ENCODE measurements at places on chromosomes 3 and 15.
A peak's percentile ranks its signal among the peaks of the same experiment; 100 is the strongest.

GRCh38 chr3:105166893-105167292 is 199.8 kb upstream of the ALCAM start:
- DNase-seq = no peak

- no peak for DNase-seq
These were observed 74.7 kb downstream of the MAGI1 start for GRCh38 chr3:65963787-65964677.

- no peak for DNase-seq
These were observed 63.2 kb upstream of the IQSEC1 start for GRCh38 chr3:13136426-13136825.

- no peak for DNase-seq
These were observed 11.7 kb downstream of the BAHD1 start for GRCh38 chr15:40452296-40453090.

DNA sequence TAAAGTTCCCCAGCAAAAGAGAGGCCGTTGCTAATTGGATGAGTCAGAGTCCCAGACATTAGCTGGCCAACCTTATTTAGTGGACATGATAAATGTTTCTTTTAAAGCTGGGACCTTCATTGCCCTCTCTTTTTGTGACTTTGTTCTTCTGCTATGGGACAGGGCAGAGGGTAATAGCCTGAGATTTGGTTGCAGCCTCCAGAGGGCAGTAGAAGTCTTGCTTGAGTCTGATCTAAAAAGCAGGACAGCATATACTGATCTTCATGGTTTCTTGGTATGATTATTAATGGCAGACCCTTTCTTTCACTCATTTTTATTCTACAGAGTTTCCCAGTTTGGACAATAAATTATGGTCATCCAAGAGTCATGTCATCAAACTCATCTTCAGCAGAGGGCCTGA is 25.1 kb upstream of the ZKSCAN7 start:
- DNase-seq = no peak

- DNase-seq = no peak
These were observed 223.6 kb upstream of the SETMAR start for GRCh38 chr3:4079339-4080195.

DNA sequence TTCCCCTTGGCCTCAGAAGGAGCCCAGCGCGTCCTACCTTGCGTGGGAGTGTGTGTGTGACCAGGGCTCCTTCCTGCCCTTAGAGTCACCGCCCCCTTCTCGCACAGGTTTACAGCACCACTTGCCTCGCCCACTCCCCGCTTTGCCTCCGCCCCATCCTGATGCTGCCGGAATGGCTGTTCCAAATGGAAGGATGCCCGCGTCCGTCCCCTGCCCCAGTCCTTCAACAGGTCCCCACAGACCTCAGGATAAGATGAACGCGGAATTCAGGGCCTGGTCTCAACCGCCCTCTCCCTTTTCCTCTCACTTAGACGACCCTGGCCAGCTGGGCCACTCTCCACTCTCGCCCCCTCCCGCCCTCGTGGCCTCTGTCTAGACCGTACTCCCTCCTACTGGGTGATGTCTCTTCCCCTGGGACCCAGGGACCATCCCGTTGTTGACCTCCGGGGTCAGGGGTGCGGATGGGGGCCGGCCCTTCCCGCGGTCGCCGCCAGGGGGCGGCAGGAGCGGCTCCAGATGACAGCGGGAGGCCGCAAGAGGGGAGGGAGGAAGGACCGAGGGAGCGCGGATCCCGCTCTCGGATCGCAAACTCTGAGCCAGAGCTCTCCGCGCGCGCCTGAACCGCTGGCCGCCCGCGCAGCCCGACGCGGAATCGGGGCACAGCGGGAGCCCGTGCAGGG is at the start of gene THSD4:
Gene THSD4 (plus strand): TSS at position 585 of the 680 bp plus-strand sequence.
- DNase-seq = no peak

DNA sequence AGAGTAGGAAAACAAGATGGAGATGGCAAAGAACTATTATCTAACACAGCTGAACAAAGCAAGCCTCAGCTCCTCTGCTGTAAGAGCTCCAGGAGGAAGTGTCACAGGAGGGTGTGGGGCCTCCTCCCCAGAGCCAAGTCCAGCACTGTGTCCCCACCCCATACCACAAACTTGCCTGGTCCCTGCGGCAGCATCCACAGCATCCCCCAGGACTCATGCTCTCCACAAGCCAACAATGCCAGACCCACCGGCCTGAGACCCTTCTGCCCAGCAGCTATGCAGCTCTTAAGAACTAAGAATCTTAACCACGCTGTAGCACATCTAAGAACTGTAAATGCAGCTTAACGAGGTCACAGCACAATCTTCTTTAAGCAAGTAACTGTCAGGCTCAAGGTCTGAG is 9.1 kb downstream of the RBM15B start:
- no peak for DNase-seq

- DNase-seq = no peak
These were observed 164.9 kb downstream of the ROBO2 start for GRCh38 chr3:77204788-77205187.

- no peak for DNase-seq
These were observed 7.8 kb downstream of the SPG21 start for GRCh38 chr15:64981812-64982431.

GRCh38 chr15:73295630-73296286 is 73.0 kb downstream of the HCN4 start:
- DNase-seq = no peak

DNA sequence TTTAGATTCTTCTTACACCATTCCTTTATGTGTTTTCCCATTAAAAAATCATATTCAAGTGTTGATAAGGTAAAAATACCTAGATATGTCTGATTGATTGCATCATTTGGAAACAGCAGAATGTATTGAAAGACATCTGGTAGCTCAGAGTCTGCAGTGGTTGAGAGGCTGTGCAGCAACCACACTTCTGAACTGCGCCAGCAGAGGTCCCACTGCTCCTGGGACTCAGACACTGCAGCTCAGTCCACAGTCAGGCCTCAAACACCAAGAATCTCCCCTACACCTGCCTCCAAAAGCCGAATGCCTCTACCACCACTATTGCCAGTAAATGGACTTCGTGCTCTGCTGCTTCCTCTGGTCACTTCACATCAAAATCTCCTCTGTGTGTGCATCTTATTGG is 176.9 kb upstream of the LMCD1 start:
- DNase-seq = peak; percentile 12

DNA sequence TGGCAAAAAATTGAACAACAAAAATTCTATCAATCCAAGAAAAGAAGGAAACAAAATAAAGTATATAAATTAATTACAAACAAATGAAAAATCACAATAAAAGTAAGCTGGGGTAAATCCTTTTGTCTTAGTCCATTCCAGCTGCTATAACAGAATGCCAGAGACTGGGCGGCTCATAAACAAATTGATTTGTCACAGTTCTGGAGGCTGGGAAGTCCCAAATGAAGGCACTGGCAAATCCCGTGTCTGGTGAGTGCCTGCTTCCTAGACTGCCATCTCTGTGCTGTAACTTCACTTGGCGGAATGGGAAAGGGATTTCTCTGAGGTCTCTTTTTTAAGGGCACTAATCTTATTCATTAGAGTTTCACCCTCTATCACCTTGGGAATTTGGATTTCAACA is 53.6 kb upstream of the RPL35A start:
- no peak for DNase-seq

- DNase-seq = no peak
These were observed 98.2 kb upstream of the NR2E3 start for GRCh38 chr15:71712182-71712581.

DNA sequence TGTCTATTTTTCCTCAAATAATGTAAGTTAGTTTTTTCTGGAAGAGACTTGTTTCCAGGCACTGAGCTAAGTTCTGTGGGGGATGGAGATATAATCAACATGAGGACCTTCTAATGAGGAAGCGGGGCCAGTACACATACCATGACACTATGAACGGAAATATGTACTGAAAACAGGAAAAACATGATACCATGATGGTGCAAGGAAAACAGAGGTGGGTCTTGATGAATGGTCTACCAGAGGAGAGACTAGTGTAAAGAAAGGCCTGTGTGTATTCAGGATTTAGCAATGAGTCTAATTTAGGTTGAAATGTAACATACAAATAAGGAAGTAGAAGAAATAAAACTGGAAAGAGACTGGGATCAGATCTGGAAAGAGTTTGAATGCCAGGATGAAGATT is 38.9 kb upstream of the TPRG1 start:
- no peak for DNase-seq

DNA sequence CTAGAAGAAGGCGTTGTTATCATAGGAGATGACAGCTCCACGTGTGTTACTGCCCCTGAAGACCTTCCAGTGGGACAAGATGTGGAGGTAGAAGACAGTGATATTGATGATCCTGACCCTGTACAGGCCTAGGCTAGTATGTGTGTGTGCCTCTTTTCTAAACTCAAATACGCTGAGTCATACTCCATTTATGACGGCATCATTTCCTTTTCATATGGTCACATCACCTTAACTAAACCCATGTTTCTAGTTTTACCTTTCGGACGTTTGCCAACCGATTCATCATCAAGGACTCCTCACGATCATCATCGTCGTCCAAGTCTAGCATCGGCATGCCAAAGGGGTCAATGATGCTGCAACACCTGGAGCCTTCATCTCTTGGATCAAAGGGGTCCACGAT is 149.0 kb downstream of the CBLB start:
- DNase-seq = no peak

DNA sequence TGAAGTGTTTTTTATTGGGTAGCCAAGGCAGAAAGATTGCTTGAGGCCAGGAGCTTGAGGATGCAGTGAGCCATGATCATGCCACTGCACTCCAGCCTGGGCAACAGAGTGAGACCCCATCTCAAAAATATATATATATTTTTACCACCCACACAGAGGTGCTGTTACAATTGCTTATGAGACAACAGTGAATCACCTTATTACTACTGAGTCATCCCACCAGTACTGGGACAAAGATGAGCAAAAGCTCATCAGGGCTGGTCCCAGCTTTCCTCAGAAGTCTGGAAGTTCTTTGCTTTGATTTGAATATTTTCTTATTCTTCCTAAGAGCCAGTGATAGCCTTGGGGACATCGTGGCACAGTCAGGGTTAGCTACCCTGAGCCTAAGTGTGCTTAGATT is 207.7 kb downstream of the SOX2 start:
- no peak for DNase-seq

GRCh38 chr15:40925495-40925862 is 3.7 kb upstream of the DLL4 start:
- no peak for DNase-seq

- DNase-seq = no peak
These were observed 159.5 kb downstream of the C3orf70 start for GRCh38 chr3:184993394-184993793.

GRCh38 chr3:175155172-175155571 is 296.0 kb downstream of the NAALADL2 start:
- no peak for DNase-seq

DNA sequence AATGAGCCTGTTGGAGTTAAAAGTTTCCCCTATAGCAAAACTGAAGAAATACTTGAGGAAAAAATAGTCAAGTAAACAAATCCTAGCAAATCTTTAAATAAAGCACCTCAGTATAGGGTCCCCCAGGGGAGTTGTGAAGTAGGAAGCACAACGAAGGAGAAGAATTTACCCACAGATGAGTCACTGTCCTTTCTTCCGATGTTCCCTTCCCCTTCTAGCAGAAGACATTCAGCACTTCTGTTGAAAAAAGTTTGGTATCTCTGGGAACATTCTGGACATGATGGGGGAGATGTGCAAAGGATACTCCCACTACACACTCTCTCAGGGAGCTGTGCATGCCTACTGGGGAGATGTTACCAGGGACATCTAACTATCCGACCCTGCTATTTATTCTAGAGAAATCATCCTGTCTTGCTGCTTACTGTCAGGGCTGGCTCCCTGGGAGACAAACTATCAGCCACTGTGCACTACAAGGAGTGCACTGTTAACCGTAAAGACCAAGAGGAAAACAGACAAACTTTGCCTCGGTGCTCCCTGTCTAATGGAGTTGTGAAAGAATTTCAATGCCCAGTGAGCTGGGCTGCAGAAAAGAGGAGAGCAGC is 93.8 kb downstream of the RFTN1 start:
- no peak for DNase-seq

GRCh38 chr3:136862617-136863322 is 762 bp downstream of the NCK1 start:
- DNase-seq = no peak

DNA sequence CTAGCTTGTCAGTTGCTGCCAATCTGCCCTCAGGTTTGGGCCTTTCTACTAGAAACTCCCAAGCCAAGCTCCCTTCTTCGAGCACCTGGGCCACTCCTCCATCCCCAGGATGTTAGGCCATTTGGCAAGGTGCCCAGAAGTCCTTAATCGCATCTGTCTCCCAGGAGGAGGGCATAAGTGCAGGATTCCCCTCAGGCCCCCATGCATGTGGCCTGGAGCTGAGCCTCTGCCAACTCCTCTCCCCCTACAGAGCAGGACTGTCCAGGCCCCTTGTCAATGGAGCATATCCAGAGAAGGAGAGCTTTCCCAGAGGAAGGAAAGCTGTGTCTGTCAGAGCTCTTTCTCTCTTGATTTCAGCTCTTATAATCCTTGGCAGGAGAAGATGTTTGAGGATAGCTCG is 182.6 kb upstream of the ROPN1 start:
- no peak for DNase-seq

DNA sequence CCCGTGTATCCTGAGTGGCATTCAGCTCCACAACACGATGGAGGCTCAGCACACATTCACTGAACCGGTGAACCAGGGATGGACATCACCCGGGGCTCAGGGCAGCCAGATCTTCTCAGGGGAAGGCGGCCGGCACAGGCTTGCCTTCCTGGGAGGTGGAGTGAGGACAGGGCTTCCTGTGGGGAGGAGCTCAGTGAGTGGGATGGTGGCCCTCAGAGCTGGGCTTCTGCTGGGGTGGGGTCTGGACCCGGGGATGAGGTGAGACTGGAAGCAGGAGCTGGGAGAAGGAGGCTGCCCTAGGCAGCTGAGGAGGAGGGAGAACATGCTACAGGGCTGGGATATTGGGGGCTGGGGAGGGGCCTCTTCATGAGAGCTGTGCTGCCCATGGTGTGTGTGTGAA is 58.5 kb upstream of the PRR23E start:
- no peak for DNase-seq

DNA sequence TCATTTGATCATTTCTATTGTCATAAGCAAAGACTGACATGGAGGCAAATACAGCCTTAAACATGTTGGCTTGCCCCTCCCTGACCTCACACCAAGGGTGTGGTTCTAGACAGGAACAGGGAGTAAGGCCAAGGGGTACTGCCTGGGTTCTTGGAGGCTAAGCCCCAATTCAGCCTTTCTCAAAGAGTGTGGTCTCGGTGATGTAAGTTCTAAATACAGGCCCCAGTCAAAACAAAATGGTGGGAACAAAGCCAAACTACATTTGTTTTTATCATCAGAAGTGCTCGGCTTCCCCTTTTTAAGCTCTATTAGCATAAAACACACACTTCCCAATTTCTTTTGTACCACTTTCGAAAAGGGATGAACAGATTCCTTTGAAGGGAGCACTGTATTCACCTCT is 129.5 kb downstream of the ATP8B4 start:
- DNase-seq = no peak

- no peak for DNase-seq
These were observed 35.4 kb downstream of the MFSD1 start for GRCh38 chr3:158837240-158837639.

Measured in activated CD8-positive, alpha-beta memory T cell treated with anti-CD3 and anti-CD28 coated beads for 4 hours (primary cell).